ENCODE measurements at places on chromosomes 2 and 18. TPM values are rescaled to one million over a fixed set of nuclear protein-coding genes. Genes with fewer than 3 reads are reported as not detected.
A peak's percentile ranks its signal among the peaks of the same experiment; 100 is the strongest.

DNA sequence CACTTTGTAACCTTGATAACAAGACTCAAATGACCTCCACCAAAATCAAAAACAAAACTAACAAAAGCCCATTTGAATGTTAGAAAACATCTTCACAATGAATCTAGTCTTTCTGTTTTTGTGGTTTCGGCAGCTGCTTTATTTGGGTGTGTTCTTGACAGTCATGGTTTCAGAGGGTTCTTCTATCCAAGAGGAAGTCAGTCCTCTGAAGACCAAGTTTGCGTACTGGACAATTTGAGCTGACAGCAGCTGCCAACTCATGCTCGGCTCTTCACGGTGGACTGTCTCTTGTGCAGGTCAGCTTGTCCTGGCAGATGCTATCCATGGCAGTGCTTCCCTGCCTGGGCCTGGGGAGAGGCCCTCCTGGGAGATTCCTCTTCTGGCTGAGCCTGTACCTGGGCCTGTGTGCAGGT lies 91.0 kb downstream of the TMEM17 start:
- no peak for DNase-seq

DNA sequence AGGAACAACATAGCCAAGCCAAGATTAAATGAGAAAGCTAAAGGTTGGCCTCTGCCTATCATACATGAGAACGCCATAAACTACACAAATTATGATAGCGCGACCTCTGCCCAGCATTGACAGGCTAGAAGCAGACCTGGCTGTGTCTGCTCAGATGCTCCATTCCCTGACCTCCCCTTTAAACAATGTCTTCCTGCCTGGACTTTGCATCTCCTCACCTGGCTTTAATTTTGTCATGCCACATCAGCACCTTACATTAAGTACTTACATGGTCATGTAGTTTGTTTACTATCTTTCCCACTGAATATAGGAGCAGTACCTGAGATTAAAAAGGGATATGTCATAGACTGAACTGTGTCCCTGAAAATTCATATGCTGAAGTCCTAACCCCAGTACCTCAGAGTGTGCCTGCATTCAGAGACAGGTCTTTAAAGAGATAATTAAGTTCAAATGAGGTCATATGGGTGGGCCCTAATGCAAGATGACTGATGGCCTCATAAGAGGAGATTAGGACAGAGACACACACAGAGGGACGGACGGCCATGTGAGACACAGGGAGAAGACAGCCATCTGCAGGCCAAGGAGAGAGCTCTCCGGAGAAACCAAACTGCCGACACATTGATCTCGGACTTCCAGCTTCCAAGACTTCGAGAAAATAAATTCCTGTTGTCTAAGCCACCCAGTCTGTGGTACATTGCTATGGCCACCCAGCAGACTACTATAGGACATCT lies 103.7 kb downstream of the BIN1 start:
- DNase-seq, result no peak

- DNase-seq, result no peak
These were observed 1026.6 kb downstream of the TMEM182 start for GRCh38 chr2:103788389-103788788.

DNA sequence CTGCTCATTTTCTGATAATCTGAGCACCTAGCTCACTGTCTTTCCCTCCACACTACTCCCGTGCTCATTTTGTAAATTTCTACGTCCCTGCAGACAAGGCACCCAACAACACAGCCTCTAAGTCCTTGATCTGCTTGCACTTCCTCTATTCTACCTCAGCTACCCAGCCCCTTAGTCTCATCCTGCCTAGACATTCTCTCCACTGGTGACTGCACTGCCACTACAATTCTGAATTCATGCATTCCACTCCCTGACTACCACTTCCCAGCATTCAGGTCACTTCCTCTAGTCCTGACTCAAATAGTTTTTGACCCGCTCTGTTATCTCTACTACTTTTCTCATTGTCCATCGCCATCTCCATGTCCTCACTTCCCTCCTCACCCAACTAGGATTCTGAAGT lies 155.7 kb downstream of the DYM start:
- peak; percentile 9 for DNase-seq

Gene BCL2L11
- 21.7 TPM for polyA plus RNA-seq

Gene SLC9A4
- polyA plus RNA-seq, result not detected

Gene BMP10
- polyA plus RNA-seq, result not detected

Gene TMEM247
- not detected for polyA plus RNA-seq

Gene PLA2R1
- 6.2 TPM for polyA plus RNA-seq

Gene KHK
- polyA plus RNA-seq, result 2.4 TPM

Data from endothelial cell of umbilical vein (primary cell).